Fibroblast of mammary gland (primary cell): ENCODE measurements at places on chromosomes 4 and X.
A peak's percentile ranks its signal among the peaks of the same experiment; 100 is the strongest.

DNA sequence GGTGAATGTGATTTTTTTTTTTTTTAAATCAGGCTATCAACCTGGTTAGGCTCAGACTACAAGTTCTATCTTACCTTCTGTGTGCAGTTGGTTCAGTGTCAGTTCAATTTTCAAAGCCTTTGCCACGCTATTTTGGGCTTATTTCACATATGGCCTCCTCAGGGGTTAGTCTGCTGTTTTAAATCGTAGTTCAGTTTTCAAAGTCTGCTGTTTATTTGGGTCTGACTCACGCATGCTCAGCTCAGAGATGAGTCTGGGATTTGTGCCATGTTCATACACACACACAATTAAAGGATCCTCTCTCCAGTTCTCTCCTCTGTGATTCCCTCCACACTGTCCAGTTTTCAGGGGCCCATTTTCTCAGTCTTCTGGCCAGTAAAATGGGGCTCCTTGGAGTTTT is 32.3 kb upstream of the ZFX start:
- peak; percentile 84 for DNase-seq

- peak; percentile 31 for DNase-seq
These were observed 8.5 kb downstream of the TIGD2 start for GRCh38 chr4:89119836-89120235.

- DNase-seq: peak; percentile 3
These were observed 636.3 kb upstream of the FTHL17 start for GRCh38 chrX:31708116-31708515.

DNA sequence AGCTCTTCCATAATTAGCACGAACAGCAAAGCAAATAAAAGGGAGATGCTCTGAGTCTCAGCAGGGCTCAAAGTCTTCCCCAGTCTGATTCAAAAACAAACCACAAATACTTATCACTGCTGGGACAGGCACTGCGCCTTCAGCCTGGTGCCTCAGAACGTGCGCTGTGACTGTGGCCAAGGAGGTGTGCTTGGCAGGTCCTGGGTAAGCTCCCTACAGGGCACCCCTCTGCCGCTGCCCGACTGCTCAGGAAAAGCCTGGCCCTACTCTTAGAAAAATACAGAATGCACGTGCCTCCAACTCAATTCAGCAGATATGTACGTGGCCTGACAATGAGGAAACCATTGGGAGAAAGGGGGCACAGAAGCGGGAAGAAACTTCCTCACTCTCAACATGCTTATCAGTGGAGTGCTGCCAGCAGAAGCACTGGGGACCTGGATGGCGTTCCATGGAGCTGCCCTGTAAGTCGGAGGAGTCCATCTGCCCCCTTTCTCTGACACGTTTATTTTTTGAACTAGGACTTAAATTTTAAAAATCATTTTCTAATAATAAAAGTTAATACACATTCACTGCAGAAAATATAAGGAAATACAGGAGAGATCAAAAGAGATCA is 86.8 kb downstream of the GATB start:
- DNase-seq: no peak

- no peak for DNase-seq
These were observed 60.1 kb downstream of the NWD2 start for GRCh38 chr4:37304612-37305011.

GRCh38 chr4:31518796-31519250 is 798.7 kb downstream of the PCDH7 start:
- DNase-seq: peak; percentile 62

DNA sequence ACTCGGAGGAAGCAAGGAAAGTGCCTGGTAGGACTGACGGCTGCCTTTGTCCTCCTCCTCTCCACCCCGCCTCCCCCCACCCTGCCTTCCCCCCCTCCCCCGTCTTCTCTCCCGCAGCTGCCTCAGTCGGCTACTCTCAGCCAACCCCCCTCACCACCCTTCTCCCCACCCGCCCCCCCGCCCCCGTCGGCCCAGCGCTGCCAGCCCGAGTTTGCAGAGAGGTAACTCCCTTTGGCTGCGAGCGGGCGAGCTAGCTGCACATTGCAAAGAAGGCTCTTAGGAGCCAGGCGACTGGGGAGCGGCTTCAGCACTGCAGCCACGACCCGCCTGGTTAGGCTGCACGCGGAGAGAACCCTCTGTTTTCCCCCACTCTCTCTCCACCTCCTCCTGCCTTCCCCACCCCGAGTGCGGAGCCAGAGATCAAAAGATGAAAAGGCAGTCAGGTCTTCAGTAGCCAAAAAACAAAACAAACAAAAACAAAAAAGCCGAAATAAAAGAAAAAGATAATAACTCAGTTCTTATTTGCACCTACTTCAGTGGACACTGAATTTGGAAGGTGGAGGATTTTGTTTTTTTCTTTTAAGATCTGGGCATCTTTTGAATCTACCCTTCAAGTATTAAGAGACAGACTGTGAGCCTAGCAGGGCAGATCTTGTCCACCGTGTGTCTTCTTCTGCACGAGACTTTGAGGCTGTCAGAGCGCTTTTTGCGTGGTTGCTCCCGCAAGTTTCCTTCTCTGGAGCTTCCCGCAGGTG is 637 bp downstream of the AR start:
- peak; percentile 18 for DNase-seq

- peak; percentile 57 for DNase-seq
These were observed 232.2 kb upstream of the SLIT2 start for GRCh38 chr4:20019310-20020015.

DNA sequence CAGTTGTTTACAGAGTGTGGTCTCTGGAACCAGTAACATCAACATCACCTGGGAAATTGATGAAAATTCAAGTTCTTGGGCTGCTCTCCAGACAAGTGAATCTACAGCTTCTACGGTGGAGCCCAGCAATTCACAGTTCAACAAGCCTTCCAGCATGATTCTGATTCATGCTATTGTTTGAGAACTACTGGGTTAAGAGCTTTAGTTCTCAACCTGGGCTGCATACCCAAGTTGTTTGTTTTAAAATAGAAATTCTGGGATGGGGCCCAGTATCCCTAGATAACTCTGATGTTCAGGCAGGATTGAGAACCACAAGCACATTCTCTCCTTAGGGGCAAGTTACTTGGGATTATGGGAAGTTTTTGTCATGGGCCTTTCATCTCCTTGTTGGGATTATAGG is 37.9 kb upstream of the PGK1 start:
- peak; percentile 24 for DNase-seq

- DNase-seq: peak; percentile 84
These were observed 54.6 kb upstream of the HHIP start for GRCh38 chr4:144591401-144591800.

DNA sequence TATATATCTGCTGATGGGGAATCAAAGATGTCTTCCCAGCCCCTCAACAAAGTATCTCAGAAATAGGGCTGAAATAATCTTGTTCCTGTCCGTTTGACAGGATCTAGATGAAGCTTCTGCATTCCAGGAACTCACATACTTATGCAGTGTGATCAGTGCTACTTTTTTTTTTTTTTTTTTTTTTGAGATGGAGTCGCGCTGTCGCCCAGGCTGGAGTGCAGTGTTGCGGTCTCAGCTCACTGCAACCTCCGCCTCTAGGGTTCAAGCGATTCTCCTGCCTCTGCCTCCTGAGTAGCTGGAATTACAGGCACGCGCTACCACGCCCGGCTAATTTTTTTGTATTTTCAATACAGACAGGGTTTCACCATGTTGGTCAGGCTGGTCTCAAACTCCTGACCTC is 36.4 kb downstream of the DHX15 start:
- DNase-seq: no peak

DNA sequence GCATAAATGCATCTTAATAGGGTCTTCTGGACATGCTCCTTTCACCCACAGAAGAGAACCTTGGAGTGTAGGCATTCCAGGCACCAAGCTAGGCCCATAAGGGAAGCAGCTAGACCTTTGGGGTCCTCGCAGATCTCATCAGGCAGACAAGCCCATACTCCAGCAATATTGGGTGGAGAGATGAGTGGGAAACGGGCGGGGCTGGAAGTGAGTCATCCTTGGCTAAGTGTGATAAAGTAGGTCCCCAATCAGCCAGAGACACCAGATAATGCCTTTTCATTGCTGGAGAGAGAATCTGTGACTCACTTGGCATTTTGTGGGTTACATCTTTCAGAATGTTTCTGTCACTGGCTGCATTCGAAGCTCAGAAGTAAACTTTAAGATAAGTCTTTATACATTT is 133.3 kb upstream of the MBNL3 start:
- peak; percentile 53 for DNase-seq

GRCh38 chr4:105257817-105258495 is 111.3 kb downstream of the TET2 start:
- no peak for DNase-seq

DNA sequence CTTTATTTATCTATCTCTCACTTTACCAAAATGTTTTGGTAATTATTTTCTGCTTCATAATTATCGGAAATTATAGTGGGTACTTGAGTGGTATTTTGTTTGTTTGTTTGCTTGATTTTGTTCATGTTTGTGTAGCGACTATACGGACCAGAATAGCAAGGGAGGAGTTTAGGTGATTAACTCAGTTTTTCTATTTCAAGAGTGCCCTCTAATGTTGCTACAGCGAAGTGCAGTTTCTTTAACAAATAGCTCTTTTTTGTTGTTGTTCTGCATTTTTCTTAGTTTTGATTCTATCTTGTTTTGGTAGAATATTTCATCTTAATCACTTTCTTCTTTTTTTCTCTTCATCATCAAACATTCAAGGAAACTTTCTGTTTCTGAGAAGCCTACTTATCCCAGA is 40.8 kb upstream of the QRFPR start:
- peak; percentile 12 for DNase-seq

DNA sequence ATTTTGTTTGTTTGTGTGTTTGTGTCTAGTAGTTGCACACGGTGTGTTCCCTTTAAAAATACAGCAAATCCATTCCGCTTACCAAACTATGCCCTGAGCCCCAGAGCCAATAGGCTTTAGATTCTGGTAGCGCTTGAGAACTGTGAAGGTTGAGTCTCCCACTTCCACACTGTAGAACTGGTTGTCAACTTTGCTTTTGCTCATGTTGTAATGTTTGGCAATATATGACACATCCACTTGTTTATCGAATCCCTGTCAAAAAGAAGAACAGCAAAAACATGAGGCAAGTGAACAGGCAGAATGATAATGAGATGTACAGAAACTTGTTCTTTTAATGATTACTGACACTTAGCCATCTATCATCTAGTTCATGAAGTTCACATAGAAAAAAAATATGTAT is 200.6 kb downstream of the MAPK10 start:
- DNase-seq: peak; percentile 5

GRCh38 chr4:126916626-126917140 is 716.1 kb upstream of the INTU start:
- peak; percentile 89 for DNase-seq

DNA sequence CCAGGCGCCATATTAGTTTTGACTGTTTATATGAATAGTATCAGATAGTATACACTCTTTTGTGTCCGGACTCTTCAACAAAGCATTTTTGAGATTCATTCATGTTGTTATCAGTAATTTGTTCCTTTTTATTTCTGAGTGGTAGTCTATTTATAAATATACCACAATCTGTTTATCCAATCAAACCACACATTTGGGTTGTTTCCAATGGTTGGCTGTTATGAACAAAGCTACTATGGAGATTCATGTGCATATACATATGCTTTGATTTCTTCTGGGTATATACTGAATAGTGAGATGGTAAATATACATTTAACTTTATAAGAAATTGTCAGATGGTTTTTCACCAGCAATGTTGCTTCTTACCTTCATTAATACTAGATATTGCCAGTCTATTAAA is 36.8 kb upstream of the TAPT1 start:
- DNase-seq: no peak

DNA sequence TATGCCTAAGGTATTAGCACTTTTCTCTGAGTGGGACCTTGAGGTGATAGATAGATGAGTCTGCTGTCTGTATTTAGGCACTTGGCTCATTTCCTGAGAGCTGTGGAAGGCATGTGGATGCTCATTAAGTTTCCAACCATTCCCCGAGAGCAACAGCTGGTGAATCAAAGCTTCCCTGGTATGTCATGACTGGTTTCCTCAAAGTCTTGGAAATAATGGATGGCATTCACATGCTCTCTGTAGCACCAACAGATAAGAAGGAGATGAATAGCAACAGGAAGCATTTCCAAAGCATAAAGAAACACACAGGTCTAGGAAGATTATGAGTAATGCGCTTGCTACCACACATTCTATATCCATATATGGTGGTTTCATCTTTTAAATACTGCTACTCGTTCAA is 118.3 kb upstream of the ETNPPL start:
- peak; percentile 28 for DNase-seq

DNA sequence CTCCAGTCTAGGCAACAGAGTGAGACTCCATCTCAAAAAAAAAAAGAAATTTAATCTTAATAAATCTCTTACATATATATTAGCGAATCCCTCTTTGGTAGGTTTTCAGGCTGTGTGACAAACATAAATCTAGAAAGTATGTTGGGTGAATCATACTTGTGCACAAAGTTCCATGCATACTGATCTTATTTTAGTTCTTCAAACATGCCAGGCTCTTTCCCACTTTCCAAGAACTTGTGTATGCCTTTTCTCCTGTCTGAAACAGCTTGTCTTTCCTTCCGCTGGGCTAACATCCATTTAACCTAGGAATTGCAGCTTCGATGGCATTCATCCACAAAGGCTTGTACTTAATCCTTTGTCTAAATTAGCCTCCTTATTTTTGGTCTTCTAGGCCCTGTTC is 156.6 kb upstream of the CASK start:
- DNase-seq: no peak

DNA sequence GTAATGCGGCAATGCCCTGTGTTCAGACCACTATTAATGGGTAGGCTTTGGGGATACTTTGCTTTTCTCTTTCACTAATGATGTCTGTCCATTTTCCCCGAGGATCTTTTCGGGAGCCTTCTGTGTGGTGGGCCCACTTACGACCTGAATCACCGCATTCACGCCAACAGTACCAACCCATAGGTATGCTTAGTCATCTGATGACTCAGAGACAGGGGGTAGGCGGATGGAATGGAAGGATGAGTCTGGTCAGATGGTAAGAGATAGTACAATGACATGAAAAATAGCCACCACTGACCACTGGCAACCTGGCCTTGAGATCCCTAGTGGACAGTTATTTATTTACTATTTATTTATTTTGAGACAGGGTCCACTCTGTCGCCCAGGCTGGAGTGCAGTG is 76.0 kb upstream of the DHRSX start:
- peak; percentile 13 for DNase-seq

- DNase-seq: no peak
These were observed 334.5 kb upstream of the PCDH7 start for GRCh38 chr4:30385650-30386049.

DNA sequence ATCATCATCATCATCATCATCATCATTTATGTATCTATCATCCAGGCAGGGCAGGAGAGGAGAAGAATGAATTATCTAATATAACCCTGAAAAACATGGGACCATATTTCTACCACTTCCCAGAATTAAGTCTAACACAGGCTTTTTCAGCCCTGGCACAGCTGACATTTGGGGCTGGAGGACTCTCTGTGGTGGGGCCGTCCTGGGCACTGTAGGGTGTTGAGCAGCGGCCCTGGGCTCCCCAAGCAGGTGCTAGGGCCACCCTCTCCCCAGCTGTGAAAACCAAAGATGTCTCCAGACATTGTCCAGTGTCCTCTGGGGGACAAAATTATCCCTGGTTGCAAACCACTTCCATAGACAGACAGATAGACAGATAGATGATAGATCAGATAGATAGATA is 288.4 kb downstream of the CRLF2 start:
- DNase-seq: no peak

- DNase-seq: no peak
These were observed 48.0 kb downstream of the CXXC4 start for GRCh38 chr4:104446431-104447278.

GRCh38 chr4:8398347-8398746 is 42.2 kb downstream of the ACOX3 start:
- DNase-seq: no peak

- DNase-seq: no peak
These were observed 172.3 kb upstream of the C1QTNF7 start for GRCh38 chr4:15255537-15255936.
